A549 treated with dexamethasone at 1 μM for 4 hours (cell line): ENCODE measurements at places on chromosomes 16 and 17. TPM values are rescaled to one million over a fixed set of nuclear protein-coding genes. Genes with fewer than 3 reads are reported as not detected.

Gene PRSS21
- total RNA-seq: 0.18 to 0.19 TPM in 2 of 5 replicates, not detected in the others

Gene PRKCB
- 0.17 to 0.23 TPM (median 0.22 TPM) in 5 replicates for total RNA-seq

Gene CNTNAP1
- total RNA-seq: 3.8 to 6.0 TPM (median 5.8 TPM) in 5 replicates

Gene MRTFB
- total RNA-seq: 9.8 to 18.4 TPM (median 16.4 TPM) in 5 replicates

Gene SYCE1L
- total RNA-seq: 5.3 to 9.9 TPM (median 6.1 TPM) in 5 replicates

Gene ABCA10
- total RNA-seq: 0.06 to 0.14 TPM (median 0.11 TPM) in 5 replicates

Gene SLC47A2
- total RNA-seq: 0.04 to 0.13 TPM (median 0.07 TPM) in 5 replicates

Gene FHOD1
- 31.3 to 53.0 TPM (median 49.4 TPM) in 5 replicates for total RNA-seq

Gene SLC26A11
- 10.2 to 14.0 TPM (median 12.8 TPM) in 5 replicates for total RNA-seq

Gene IRX3
- total RNA-seq: 5.2 to 8.1 TPM (median 7.0 TPM) in 5 replicates

Gene CD300A
- total RNA-seq: 0.05 TPM in 1 of 5 replicates, not detected in the others

Gene RSAD1
- 22.7 to 31.6 TPM (median 31.1 TPM) in 5 replicates for total RNA-seq

Gene KCNJ12
- total RNA-seq: 1.5 to 2.1 TPM (median 1.9 TPM) in 5 replicates

Gene CHD9
- 13.0 to 22.3 TPM (median 17.5 TPM) in 5 replicates for total RNA-seq

Gene PPM1E
- total RNA-seq: 0.02 to 0.09 TPM (median 0.06 TPM) in 5 replicates

Gene TTYH2
- 1.6 to 2.1 TPM (median 1.7 TPM) in 5 replicates for total RNA-seq

Gene HYDIN
- 0.21 to 0.53 TPM (median 0.37 TPM) in 5 replicates for total RNA-seq

Gene ZNF385C
- total RNA-seq: 0.18 to 0.30 TPM (median 0.29 TPM) in 5 replicates

Gene SDR42E2
- not detected in 5 replicates for total RNA-seq

Gene DPEP1
- total RNA-seq: 0.79 to 1.6 TPM (median 1.4 TPM) in 5 replicates

Gene CTCF
- total RNA-seq: 32.2 to 41.6 TPM (median 39.0 TPM) in 5 replicates
